ENCODE measurements at places on chromosomes 2 and 18.

GRCh38 chr2:127080938-127081755 is 25.8 kb downstream of the BIN1 start:
- DNase-seq, result no peak

DNA sequence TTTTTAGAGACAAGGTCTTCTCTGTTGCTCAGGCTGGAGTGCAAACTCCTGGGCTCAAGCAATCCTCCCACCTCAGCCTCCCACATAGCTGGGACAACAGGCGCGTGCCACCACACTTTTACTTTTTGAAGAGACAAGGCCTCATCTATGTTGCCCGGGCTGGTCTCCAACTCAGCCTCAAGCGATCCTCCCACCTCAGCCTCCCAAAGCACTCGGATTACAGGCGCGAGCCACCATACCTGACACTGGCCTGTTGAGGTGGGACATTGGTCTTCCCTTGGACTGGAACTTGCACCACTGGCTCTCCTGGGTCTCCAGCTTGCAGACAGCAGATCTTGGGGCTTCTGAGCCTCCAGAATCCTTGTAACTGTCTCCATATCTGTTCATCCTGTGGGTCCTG is 75.6 kb downstream of the NDUFA10 start:
- DNase-seq, result no peak

GRCh38 chr2:14188446-14188845 is 444.1 kb upstream of the LRATD1 start:
- DNase-seq, result no peak

- no peak for DNase-seq
These were observed 129.1 kb downstream of the DDX1 start for GRCh38 chr2:15720561-15721307.

DNA sequence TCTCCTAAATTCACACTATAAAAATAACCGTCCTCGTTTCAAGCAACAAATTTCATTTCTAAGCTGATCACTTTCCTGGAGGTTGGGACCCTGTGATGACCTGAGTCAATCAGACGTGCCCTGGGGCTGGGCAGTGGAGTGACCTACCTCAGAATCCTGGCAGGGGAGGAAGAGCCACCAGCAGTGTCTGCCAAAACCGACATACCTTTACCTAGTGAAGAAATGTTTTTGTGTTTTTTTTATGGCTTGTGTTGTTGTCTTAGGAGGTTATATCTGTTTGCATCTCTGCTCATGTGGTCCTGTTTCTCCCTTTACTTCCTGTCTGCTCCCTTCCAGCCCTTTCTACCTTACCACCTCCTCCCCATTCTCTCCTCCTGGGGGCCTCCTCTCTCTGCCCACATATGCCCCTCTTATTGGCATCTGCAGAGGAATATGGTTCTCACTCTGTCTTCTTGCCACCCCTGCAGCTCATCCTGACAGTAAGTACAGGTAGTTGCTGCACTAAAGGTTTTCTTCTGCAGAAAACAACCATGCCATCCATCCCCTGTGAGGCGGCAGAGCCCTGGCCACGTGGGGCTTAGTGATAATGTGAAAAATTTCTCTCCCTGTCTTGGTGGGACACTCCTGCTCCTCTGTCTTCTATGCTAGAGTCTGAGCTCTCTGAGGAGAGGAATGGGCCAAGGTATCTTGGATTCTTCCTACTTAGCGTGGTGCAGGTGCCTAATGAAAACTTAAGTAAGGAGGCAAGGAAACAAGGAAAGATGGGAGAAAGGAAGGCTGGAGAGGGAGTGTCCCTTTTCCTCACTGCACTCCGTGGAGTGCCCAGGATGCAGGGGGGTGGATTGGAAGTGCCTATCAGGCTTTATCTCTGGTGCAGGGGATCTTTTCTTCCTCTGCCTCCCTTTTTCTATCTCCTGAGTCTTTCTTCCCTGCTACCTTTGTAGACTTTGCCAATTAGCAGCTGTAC is 15.4 kb downstream of the ACOXL start:
- DNase-seq, result no peak

GRCh38 chr18:63399300-63399699 is 23.0 kb downstream of the VPS4B start:
- DNase-seq, result no peak

DNA sequence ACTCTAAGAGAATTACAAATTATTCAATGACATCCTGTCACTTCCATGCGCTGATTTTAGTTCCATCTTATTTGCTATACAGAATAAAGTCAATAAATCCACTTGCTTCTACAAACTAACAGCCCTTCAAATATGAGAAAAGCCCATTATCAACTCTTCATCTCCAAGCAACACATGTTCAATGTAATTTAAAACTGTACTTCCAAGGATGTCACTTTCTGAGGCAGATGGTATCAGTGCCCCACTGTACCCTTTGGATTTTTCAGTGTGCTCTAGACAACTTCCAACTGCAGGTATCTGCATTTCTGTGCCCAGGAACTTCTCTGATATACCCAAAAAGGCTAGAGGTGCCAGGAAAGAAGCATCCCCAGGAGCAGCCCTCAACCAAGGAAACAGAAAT is 87.6 kb downstream of the SMAD2 start:
- DNase-seq, result no peak

DNA sequence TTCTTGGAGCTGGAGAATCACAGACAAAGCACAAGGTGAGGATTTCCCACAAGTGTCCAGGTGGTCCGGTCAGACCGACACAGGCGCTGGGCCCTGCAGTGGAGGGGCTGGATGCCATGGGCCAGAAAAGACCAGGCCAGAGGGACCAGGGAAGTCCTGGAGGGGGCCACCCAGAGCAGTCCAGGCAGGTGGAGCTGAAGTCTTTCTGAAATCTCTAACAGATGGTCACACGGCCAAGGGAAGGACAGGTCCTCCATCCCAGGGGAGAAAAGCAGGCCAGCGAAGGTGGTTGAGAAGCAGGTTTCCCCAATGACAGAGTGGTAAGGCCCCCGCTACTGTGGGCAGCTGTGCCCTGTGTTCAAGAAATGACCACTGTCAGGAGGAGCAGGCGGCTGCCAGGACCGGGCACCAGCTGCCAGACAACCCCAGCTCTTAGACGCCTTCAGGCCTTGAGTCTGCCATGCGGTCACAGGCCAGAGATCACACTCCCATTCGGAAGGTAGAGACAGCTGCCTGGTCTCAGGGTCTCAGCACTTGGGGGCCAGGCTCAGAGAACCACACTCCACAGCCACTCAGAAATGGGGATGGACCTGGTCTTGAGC is 25.9 kb downstream of the HS1BP3 start:
- no peak for DNase-seq

DNA sequence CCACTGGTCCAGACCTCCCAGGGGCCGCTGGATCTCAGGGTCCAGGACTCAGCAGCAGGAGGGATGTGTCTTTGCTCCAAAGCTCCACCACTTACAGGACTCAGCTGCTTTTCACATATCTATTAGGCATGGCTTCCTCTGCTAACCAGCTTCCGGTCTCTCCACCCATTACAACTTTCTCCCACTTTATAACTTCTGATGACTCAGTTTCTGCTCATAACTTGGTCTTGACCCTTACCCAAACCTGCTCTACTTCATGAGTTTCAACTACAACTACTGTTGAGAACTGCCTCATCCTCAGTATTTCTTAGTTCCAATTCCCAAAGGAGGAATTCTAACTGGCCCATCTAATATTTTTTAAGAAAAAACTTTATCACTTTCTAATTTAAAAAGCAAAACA is 17.2 kb downstream of the SULT1C2 start:
- no peak for DNase-seq

- no peak for DNase-seq
These were observed 33.7 kb upstream of the WDR75 start for GRCh38 chr2:189407281-189408209.

DNA sequence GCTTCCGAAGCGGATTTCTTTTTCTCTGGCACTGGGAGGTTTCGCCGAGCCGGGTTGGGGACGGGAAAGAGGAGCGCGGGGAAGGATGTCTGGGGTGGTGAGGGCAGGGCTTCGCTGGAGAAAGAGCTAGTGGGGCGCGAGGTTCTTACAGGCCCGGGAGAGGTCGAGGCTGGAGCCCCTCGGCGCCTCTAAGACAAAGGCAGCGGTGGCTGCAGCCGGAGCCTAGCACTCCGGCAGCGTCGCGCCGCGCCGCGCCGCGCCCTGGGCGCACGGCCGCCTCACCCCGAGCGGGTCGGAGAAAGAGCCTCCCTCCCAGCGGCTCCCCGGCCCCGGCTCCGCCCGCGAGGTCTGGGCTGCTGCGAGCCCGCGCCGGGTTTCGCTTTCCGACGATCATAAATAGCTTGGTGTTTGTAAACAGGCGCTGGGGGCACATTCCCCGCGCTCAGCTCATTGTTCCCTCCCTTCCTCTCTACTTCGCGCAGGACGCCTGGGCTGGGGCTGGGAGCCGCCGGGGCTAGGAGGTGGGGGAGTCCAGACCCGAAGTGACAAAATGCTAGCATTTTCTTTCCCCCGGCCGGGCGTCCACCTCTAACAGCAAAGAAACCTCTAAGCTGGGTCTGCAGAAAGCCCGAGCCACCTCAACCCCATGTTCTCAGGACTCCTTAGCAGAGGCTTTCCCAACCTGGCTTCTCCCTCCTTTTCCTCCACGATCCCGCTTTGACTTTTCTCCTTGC is 813 bp upstream of the MEIS1 start:
- peak; percentile 59 for DNase-seq

DNA sequence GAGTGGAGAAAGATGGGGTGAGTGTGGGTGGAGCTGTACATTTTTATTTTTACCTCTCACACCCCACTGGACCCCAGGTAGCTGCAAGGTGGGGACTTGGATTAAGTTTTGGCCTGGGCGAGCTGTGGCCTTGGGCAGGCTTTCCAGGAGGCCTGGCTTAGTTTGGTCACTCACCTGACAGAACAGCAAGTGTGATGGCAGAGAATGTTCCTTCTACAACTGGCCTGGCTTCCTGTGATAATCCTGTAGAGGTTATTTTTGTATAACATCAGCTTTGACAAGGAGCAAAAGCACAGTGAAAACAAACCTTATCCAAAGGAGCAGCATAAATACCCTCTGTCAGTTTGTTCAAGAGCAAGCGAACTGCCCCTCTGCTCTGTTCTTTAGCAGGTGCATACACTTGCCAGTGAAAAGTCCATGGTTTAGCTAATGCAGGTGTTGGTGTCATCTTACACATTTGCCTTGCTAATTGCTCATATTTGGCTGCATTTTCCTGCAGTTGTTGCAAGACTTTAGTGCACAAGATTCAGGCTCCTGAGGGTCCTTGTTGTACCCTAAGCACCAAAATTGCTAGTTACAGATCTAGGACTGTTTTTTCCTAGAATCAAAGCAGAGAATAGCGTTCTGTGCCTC is 6.3 kb downstream of the THNSL2 start:
- DNase-seq, result no peak

- DNase-seq, result no peak
These were observed 52.2 kb upstream of the GALNT13 start for GRCh38 chr2:153819501-153819900.

DNA sequence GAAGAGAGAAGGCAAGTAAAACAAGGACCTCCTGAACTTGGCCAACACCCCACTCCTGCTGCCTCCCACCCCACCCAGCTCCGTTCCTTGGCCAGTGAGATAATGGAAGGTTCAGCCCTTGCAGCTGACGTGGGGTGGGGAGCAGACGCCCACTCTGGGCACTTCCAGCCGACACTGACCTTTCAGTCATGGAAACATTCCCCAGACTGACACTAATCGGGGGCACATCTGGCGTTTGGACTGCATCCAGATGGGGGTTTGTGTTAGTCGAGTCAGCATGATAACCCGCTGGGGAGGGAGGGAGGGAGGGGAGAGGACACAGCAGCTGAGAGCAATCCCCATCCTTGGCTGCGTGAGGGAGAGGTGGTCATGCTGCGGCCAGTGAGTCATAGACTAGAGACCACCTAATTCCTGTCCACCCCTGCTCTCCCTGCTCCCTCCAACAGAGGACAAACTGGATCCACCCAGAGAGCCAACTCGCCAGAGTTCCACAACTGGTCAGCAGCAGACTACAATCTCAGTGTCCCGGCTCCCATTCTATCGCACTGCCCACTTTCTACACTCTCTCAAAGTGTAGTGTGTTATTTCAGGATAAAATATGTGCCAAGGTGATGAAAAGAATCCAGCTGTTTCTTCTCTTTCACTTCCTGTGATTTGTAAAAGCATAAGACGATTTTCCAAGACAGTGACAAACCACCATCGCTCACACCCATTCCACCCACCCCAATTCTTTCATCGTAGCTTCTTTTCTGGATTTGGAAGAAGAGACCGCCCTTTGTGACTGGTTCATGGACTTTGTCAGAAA is 115.4 kb upstream of the PKDCC start:
- no peak for DNase-seq

DNA sequence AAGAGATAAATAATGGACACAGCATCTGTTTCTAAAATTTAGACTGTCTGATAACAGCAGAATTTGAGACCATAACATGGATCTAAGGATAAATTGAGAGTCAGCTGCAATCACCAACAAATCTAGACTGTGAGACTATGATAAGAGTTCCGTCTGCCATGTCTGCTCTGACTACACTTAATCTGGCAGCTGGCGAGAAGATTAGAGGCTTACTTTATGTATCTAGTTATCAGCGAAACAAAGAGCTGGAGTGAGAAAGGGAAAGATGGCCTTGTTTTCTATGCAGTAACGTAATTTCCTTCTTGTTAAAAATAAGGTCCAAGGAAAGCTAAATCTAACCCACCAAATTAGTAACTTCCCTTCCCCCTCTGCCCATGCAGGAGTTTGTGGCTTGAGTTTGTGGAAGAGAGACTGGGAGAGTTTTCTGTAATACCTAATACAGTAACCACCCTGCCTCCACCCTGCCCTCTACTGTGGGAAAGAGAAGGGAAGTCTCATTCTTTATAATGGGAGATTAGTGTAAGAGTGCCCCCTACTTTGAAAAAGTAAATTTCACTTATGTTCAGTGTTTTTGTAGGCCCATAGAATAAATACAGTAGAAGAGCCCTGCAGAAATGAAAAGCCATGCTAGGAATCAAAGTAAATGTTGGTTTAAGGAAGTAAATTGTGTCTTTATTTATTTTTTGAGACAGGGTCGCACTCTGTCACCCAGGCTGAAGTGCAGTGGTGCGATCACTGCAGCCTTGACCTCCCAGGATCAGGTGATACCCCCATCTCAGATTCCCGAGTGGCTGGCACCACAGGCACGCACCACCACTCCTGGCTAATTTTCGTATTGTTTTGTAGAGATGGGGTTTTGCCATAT is 27.5 kb downstream of the EML4 start:
- DNase-seq, result peak; percentile 62

- no peak for DNase-seq
These were observed 27.8 kb upstream of the CACNB4 start for GRCh38 chr2:152126664-152127063.

DNA sequence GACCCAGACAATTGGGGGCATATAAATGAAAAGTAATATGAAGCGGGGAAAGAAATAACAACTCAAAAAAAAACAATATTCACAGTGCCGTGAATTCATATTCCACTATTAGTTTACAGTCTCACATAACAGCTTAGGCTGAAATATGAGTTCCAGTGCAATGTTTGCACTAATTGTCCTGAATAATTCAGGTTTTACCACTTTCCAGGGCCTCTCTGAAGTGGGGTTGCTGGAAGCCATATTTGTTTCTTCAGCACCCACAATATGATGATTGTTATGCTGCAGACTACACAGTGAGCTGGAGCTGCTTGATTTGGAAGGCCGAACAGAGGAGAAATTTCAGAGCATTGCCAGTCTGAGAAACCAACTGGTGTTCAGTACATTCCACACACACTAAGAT is 894.5 kb upstream of the ACVR2A start:
- no peak for DNase-seq
